Effector CD8-positive, alpha-beta T cell (primary cell): ENCODE measurements at places on chromosomes 16 and 17.

DNA sequence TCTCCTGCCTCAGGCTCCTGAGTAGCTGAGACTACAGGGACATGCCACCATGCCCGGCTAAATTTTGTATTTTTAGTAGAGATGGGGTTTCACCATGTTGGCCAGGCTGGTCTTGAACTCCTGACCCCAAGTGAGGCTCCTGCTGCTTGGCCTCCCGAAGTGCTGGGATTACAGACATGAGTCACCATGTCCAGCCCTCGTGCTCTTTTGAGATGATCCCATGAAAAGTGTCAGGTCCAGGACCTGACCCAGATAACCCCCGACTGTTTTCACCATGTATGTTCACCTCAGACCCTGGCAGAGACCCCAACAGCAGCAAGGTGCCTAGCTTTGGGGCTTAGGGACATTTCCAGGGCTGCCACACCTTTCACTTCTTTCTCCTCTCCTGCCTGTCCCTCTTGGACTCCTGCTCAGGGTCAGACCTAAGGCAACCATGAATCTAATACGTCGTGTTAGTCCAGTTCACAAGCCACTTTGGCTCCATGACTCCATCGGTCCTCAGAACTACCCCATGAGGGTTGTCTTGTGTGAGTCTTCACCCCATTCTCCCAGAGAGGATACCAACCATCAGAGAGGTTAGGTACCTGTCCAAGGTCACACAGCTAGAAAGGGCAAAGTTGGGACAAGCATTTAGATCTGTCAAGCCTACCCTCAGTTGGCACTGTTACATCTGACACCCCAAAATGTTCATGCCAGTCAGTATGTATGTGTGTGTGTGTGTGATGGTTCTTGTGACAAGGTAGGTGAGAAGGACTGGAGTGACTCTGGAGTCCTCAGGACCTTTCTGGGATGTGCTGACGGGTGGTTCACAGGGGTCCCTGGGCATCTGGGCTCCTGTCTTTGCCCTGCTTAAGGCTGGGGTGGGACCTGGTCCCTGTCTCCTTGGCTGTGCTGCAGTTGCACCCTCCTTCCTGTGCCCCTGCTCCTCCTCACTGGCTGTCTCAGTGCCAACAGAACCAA is 23.1 kb upstream of the MAP3K14 start:
- DNase-seq, result no peak

- DNase-seq, result no peak
Measured at GRCh38 chr16:88407807-88408206, 25.0 kb downstream of the ZNF469 start.

GRCh38 chr17:38899421-38899820 is 26.0 kb upstream of the LASP1NB start:
- no peak for DNase-seq

DNA sequence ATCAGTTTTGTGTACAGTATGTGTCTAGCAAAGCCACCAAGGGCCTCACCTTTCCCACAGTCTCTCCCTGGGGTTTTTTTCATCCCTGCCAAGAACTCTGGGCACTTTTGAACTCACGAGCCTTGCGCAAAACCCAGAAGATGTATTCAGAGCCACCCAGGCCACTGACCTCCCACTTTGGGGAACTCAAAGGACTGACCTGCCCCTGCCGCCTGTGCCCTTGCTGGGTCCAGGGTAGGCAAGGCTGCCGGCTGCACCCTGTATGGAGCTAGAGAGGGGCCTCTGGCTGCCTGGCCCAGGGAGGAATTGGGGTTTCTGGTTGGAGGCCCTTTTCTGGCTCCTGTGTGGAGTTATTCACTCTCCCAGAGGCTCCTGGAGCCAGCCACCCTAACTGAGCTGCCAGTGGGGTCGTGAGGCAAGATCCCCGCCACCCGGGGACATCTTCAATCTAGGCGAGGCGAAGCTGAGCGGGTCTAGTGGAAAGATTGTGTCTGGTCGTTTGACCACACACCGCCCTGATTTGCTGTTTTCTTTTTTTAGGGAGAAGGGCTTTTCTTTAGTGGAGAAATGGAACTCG is 1.9 kb downstream of the CDK5R1 start:
- no peak for DNase-seq

- no peak for DNase-seq
Measured at GRCh38 chr17:61129267-61130254, 270.1 kb upstream of the TBX2 start.

DNA sequence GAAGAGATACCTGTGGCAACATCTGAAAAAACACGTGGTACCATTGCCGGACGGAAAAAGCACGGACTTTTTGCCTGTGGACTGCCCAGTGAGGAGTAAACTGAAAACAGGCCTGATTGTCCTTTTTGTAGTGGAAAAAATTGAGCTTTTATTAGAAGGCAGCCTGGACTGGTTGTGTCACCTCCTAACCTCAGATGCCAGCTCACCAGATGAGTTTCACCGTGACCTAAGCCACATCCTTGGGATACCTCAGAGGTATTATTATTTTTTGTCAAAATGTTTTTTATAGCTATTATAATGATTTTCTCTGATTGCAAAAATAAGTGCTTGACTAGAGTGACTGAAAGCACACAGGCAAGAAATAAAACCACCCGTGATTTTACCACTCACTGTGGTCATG is 34.9 kb downstream of the RNF213 start:
- DNase-seq, result no peak

- no peak for DNase-seq
Measured at GRCh38 chr17:57752031-57752905, 7.2 kb upstream of the CCDC182 start.

DNA sequence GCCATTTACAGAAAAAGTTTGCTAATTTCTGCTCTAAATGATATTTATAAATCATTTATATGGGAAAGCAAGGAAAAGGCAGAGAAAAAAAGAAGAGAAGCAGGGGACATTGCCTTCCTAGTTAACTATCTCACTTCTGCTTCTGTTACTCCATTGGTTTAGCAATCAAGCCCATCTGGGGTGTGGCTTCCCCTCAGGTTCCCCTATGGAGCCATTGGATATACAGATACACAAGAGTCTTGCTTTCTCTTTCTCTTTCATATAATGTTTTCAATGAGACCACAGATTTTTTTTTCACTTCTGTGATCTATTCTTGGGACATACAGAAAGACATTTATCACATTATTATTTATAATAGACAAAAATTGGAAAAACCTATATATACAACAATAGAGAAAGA is 105.6 kb upstream of the TOM1L1 start:
- DNase-seq, result no peak
